SJCRH30 (cell line): ENCODE measurements at places on chromosomes 12 and 14. TPM values are rescaled to one million over a fixed set of nuclear protein-coding genes. Genes with fewer than 3 reads are reported as not detected.

DAO gene
- not detected in 2 replicates for total RNA-seq

ESRRB gene
- total RNA-seq: 0.20 TPM in 2 replicates

DTX1 gene
- not detected in 2 replicates for total RNA-seq

RAB2B gene
- 25.0 and 26.3 TPM in 2 replicates for total RNA-seq

RILPL1 gene
- total RNA-seq: 6.8 and 8.5 TPM in 2 replicates

LBHD2 gene
- total RNA-seq: not detected in 2 replicates

DIO2 gene
- 14.0 and 16.0 TPM in 2 replicates for total RNA-seq

MUCL1 gene
- total RNA-seq: not detected in 2 replicates

KMT2D gene
- total RNA-seq: 30.1 and 31.2 TPM in 2 replicates

SCFD1 gene
- total RNA-seq: 78.3 and 112 TPM in 2 replicates

MSI1 gene
- total RNA-seq: 4.8 and 5.4 TPM in 2 replicates

GRCh38 chr12:45355730-45356129 lies 139.8 kb downstream of the ANO6 start:
- H3K4me3 ChIP-seq: no peak overlapping the region
- no peak for DNase-seq
- no peaks in the 10 kb centered on the region for H3K27me3 ChIP-seq
- no peaks in the 10 kb centered on the region for H3K4me1 ChIP-seq
- peaks cover 34% of the 10 kb centered on the region for H3K36me3 ChIP-seq
- no peak overlapping the region for H3K27ac ChIP-seq

DNA sequence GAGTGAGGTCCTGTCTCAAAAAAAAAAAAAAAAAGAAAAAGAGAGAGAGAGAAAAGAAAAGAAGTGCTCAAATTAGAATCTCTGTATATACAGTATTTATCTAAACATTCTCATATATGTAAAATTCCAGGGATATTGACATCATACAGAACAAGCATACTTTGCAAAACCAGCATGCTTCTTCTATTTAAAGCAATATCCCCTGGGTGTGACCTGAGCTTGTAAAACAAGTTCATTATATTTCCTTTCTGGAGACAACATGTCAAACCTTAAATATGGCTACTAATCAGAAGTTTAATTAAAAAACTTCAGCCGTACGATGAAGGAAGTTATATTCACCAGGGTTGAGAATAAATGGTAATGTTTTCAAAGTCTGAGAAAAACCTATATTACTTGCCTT lies 175.8 kb upstream of the HMGA2 start:
- H3K27ac ChIP-seq: no peak overlapping the region
- no peaks in the 10 kb centered on the region for H3K27me3 ChIP-seq
- H3K36me3 ChIP-seq: no peaks in the 10 kb centered on the region

- H3K27me3 ChIP-seq: no peaks in the 10 kb centered on the region
- H3K4me3 ChIP-seq: no peak overlapping the region
- peak; percentile 55 for DNase-seq
- no peak overlapping the region for H3K27ac ChIP-seq
- no peaks in the 10 kb centered on the region for H3K4me1 ChIP-seq
Observed at GRCh38 chr12:104825408-104825807, 132.7 kb downstream of the SLC41A2 start.

DNA sequence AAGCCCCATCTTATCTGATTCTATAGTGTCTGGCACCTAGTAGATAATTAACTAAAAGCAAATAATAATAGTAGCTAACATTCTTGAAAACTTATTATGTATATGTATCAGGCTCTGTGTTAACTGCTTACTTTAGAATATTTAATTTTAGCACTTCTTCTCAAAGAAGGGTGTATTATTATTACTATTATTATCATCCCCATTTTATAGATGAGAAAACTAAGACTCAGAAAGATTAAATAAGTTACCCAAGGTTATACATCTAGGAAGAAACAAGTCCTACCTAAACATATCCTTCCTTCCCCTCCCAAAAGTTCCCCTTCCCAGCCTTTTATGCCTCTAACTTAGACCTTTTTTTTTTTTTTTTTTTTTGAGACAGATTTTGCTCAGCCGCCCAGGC lies 61.4 kb downstream of the UBR7 start:
- DNase-seq: no peak
- no peaks in the 10 kb centered on the region for H3K4me1 ChIP-seq
- peaks cover 4% of the 10 kb centered on the region for H3K36me3 ChIP-seq
- H3K4me3 ChIP-seq: no peak overlapping the region
- H3K27ac ChIP-seq: no peak overlapping the region

GRCh38 chr12:2408262-2408661 lies 355.5 kb downstream of the CACNA1C start:
- no peaks in the 10 kb centered on the region for H3K4me1 ChIP-seq
- peaks cover 18% of the 10 kb centered on the region for H3K27me3 ChIP-seq
- no peak for DNase-seq
- no peaks in the 10 kb centered on the region for H3K36me3 ChIP-seq
- no peak overlapping the region for H3K27ac ChIP-seq

GRCh38 chr12:126343321-126343720 lies 1278.1 kb downstream of the AACS start:
- no peaks in the 10 kb centered on the region for H3K36me3 ChIP-seq
- no peaks in the 10 kb centered on the region for H3K4me1 ChIP-seq
- no peak for DNase-seq
- no peak overlapping the region for H3K27ac ChIP-seq
- H3K4me3 ChIP-seq: no peak overlapping the region
- no peaks in the 10 kb centered on the region for H3K27me3 ChIP-seq

- H3K4me1 ChIP-seq: no peaks in the 10 kb centered on the region
- no peak for DNase-seq
- H3K4me3 ChIP-seq: no peak overlapping the region
- no peaks in the 10 kb centered on the region for H3K36me3 ChIP-seq
- H3K27me3 ChIP-seq: no peaks in the 10 kb centered on the region
- H3K27ac ChIP-seq: no peak overlapping the region
Observed at GRCh38 chr12:97127061-97127460, 220.0 kb downstream of the NEDD1 start.

DNA sequence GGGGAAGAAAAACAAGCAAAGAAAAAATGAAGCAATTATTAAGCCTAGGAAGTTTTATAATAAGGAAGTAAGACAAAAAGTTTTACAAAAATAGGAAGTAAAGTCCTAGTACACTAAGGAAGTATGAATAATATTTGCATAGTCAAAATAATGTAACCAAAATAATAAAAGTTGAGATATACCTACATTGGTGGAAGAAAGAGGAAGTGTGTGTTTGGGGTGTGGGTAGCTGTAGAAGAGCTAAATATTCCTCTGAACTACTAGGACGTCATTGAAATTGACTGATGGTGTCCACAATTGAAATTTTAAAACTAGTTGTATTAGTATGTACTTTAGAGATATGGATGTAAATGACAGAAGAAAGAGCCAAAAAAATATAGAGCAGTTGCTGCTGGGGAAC lies 228.4 kb upstream of the OTX2 start:
- DNase-seq: no peak
- no peaks in the 10 kb centered on the region for H3K36me3 ChIP-seq
- no peak overlapping the region for H3K4me3 ChIP-seq
- H3K27me3 ChIP-seq: no peaks in the 10 kb centered on the region
- no peaks in the 10 kb centered on the region for H3K4me1 ChIP-seq

- H3K4me3 ChIP-seq: peak overlapping the region; percentile 46
- peak; percentile 77 for DNase-seq
- no peaks in the 10 kb centered on the region for H3K36me3 ChIP-seq
- H3K27me3 ChIP-seq: no peaks in the 10 kb centered on the region
- H3K27ac ChIP-seq: no peak overlapping the region
- H3K4me1 ChIP-seq: peaks cover 2% of the 10 kb centered on the region; the same call in 1 of the 2 replicates
Observed at GRCh38 chr12:119989731-119990381, 820 bp downstream of the BICDL1 start.

GRCh38 chr14:40847480-40847879 lies 759.2 kb upstream of the LRFN5 start:
- H3K36me3 ChIP-seq: no peaks in the 10 kb centered on the region
- no peak overlapping the region for H3K4me3 ChIP-seq
- H3K4me1 ChIP-seq: no peaks in the 10 kb centered on the region
- H3K27me3 ChIP-seq: no peaks in the 10 kb centered on the region

DNA sequence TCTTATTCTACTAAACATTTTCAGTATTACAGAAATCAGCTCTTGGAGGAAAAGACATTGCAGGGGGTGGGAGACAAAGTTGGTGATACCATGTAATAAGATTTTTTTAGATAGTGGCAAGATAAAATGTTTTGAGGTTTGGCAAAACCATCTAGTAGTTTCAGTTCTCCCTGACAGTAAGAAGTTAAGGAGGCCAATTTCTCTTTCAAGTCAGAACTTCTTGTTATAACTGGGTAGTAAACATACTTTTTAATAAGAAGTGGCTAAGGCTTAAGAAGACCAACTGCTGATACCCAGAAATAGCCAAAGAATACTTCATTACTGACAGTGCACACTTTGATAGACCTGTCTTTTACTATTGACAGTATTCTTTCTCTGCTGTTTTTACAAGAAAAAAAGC lies 452.3 kb downstream of the DIO2 start:
- no peaks in the 10 kb centered on the region for H3K4me1 ChIP-seq
- no peak for DNase-seq
- H3K36me3 ChIP-seq: no peaks in the 10 kb centered on the region
- H3K27ac ChIP-seq: no peak overlapping the region

GRCh38 chr14:89701211-89702043 lies 253.1 kb downstream of the EFCAB11 start:
- H3K27ac ChIP-seq: peak overlapping the region; percentile 72
- DNase-seq: peak; percentile 94
- peaks cover 9% of the 10 kb centered on the region for H3K4me1 ChIP-seq
- H3K4me3 ChIP-seq: peak overlapping the region; percentile 68
- no peaks in the 10 kb centered on the region for H3K27me3 ChIP-seq

DNA sequence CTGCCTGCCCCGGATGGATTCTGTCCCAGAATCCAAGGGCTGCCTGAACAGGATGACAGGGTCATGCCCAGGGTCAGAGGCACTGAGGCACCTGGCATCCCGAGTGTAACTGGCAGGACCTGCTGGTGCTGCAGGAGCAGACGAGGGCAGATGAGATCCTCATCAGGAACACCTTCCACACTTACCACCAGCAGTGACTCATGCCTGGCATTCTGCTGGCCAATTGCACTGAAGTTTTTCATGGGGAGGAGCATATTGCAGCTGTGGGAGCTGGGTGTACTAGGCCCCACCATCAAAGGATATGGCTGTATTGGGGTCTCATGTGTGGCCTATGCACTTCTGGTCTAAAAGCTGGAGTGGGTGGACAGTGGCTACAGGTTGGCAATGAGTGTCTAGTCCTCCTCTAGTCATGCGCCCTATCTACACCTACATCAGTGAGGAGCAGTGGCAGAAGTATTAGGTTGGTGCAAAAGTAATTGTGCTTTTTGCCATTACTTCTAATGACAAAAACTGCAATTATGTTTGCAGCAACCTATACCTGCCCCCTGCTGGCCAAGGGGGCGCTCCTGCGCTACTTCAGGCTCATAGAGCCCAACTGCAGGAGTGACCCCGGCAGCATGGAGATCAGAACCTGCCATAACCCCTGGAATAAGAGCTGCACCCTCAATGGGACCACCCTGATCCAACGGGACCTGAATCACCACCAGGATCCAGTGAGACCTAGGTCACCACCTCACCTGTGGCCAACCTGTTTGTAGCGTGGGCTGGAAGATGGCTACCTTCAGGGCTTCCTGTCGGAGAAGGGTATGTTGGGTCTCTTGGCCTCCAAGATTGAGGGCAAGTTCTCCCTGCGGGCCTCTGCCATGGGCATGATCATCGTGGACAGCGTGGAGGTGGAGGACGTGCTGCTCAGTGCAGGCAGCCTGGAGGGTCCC lies 8.0 kb upstream of the C12orf42 start:
- H3K4me3 ChIP-seq: no peak overlapping the region
- peak; percentile 22 for DNase-seq
- no peak overlapping the region for H3K27ac ChIP-seq
- no peaks in the 10 kb centered on the region for H3K27me3 ChIP-seq

DNA sequence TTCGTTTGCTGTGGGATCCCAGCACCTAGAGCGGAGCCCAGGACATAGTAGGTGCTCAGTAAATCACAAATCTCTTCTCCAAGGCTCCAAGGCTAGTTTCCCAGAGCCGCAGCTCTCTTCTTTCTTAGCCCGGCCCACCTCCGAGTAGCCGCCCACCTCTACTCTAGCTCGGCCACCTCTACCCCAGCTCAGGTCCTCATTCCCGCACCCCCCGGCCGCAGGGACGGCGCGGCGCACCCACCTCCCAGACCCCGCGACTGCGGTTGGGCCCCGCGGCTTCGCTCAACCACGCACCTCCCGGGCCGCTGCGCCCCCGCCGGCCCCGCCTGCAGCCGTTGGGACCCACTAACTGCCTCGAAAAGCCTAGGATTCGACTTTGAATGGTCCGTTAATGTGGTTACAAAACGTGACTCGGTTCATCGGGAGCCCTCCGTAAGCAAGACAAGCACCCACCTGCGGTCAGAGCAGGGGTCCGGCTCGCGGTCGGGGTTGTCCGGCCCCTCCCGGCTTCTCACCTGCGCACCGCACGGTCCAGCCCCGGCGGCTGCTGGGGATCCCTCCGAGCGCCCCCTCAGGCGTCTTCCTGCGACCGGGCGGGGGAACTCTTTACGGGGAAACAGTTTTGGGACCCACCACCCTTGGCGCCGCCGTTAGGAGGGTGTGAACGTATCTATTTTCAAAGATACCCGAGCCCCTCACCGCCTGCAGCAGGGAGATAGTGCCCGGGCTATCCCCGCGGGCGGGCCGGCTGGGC lies at the start of gene SLC2A14:
Gene SLC2A14, minus strand, starts transcription at position 350 of the 754 bp plus-strand sequence. CDS start 3,035 bp downstream, outside the sequence.
- DNase-seq: no peak
- no peaks in the 10 kb centered on the region for H3K4me1 ChIP-seq
- H3K4me3 ChIP-seq: no peak within 1 kb of the TSS
- H3K27me3 ChIP-seq: no peaks in the 10 kb centered on the region
- H3K36me3 ChIP-seq: no peaks in the 10 kb centered on the region

DNA sequence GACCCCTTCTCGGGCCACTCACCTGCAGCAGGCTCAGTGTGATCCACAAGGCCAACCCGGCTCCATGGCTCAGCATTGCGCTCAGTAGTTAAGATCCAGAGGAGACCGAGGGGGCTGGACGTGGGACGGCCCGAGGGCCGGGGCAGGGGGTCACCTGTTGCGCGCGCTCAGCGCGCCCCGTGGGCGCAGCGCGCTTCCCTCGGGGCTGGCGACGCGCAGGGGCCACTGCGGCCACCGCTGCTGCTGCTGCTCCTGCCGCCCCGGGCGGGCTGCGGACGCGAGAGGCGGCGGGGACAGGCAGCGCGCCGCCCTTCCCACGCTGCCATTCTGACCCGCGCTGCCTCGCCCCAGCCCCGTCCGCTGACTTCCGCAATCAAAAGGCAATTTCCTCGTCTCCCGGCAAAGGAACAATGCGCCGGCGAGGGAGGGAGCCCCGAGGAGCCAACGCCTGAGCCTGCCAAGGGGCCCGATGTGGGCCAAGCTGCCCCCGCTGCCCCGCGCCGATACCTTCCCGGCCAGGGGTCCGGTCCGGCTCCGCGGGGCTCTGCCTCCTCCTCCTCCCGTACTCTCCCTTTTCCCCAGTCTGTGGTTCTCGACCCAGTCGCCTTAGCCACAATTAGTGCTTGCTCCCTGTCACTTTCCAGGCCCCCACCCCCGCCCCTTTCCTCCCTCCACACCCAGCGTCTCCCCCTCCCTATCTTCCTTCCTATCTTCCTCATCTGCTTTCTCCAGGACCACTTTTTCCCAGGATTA lies 27.3 kb downstream of the PTPRB start:
- H3K36me3 ChIP-seq: no peaks in the 10 kb centered on the region
- H3K27me3 ChIP-seq: no peaks in the 10 kb centered on the region
- H3K4me1 ChIP-seq: no peaks in the 10 kb centered on the region
- no peak overlapping the region for H3K4me3 ChIP-seq
- no peak overlapping the region for H3K27ac ChIP-seq
